ENCODE measurements at places on chromosomes 3 and 15.

DNA sequence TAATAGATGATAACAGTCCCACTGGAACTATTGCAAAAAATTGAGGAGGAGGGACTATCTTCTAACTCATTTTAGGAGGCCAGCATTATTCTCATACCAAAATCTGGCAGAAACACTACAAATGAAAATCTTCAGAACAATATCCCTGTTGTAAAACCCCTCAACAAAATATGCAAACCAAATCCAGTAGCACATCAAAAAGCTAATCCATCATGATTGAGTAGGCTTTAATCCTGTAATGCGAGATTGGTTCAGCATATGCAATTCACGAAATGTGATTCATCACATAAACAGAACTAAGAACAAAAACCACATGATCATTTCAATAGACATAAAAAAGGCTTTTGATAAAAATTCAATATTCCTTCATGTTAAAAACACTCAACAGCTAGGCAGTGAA lies 23.9 kb upstream of the PLSCR2 start:
- no peak for DNase-seq

DNA sequence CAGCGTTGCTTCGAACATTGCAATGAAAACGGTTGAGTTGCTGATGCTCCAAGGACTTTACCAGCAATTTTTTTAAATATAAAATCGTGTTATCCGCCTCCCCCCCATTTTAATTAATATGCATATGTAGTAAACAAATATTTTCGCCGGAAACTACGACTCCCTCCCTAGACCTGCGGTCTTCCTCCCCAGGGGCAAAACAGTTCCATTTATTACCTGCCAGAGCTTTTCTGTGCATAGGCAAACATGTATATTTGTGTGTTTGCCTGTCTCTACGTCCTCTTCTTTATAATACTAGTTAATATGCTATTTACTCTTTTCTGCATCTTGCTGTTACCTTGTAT lies 593 bp upstream of the RSL24D1 start:
- no peak for DNase-seq

DNA sequence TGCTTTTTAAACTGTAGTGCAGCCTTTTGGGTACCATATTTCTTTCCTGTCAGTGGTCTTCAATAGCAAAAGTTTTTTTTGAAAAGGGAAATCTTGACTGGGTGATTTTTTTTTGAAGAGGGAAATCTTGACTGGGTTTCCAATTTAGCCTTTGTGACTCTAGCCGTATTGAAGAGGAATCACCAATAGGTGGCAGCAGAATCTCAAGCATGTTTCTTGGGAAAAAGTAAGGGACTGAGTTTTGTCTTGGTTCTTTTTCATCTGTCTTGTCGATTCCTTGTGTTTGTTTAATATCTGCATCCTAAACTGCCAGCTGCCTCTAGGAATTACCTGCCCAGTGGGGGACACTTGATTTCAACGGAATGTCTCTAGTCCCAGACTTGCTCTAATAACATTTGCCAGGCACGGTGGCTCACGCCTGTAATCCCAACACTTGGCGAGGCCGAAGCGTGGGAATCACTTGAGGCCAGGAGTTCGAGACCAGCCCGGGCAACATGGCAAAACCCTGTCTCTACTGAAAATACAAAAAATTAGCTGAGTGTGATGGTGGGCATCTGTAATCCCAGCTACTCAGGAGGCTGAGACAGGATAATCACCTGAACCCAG lies 89.2 kb downstream of the RBPMS2 start:
- DNase-seq = peak; percentile 81

DNA sequence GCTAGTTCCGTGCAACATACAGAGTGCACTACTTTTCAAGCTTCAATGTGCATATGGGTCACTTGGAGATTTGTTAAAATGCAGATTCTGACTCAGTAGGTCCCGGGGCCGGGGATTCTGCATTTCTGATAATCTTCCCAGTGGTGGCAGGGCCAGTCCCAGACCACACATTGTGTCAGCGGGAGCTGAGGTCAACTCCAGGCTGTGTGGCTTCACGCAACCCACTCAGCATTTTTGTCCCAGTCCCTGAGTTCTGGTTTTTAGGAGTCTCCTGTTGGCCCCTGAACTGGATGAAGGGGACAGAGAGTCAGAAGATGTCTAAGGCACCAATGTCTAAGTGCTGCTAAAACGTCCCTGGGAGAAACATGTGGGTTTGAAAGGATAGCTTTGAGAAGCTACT lies 26.1 kb upstream of the CCDC174 start:
- no peak for DNase-seq

DNA sequence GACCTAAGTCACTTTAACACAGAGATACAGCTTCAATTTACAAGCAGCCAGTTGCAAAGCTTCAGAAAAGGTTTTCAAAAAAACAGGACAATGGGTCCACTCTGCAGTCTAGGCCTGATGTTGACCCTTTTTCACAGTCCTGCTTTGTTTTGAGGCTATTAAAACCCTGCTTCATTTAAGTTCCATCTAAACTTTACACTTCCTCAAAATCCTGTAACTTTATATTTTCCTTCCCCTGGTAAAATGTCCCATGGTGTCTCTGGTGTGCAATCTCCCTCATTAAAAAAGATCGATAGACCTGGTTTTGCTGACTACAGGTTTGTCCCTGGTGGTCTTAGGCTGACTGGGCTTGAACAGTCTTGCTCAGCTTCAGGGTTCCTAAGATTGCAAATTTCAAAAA lies 5.1 kb upstream of the RPL14 start:
- no peak for DNase-seq

- DNase-seq = no peak
These were observed 442.6 kb upstream of the PROK2 start for GRCh38 chr3:72227486-72228070.

GRCh38 chr3:184186184-184186901 lies at the start of gene ABCF3:
ABCF3 (plus strand) TSS chr3:184186199; CDS start chr3:184186208, 9 bp downstream.
- DNase-seq = peak; percentile 83

DNA sequence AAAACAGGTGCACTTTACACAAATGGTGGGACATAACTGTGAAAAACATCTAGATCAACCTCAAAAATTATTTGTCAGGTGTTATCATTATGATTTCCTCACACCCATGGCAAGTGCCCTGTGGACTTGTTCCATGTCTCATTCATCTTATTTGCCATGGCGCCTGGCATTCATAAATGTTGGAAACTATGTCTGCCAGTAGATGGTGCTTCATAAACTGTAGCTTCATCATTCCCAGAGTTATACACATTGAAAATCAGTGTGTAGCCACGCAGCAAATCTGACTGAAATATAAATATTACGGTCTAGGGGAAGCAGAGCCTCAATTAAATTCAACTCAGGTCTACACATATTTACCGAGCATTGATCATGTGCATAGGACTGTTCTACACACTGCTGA lies 90.7 kb downstream of the IMPG2 start:
- peak; percentile 8 for DNase-seq

DNA sequence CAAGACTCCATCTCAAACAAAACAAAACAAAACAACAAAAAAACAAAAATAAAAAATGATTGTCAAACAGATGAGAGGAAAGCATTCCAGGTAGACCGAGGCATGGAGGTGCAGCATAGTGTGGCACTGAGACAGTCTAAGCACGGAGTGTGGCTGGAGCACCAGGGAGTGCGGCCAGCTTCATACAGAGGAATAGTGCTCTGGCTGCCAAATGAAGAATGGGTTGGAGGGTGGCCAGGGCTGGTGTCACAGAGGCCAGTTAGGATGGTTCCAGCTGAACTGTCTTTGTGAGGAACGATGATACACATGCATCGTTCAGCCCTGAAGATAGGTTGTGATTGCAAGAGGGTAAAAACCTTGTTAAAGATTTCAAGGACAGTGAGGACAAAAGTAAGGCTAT lies 28.3 kb downstream of the MITF start:
- no peak for DNase-seq

GRCh38 chr3:177551431-177551836 lies 354.2 kb upstream of the TBL1XR1 start:
- DNase-seq = no peak

- DNase-seq = no peak
These were observed 162.6 kb downstream of the KLF13 start for GRCh38 chr15:31489281-31489680.

- DNase-seq = no peak
These were observed 32.6 kb downstream of the CCNB2 start for GRCh38 chr15:59137566-59137965.

DNA sequence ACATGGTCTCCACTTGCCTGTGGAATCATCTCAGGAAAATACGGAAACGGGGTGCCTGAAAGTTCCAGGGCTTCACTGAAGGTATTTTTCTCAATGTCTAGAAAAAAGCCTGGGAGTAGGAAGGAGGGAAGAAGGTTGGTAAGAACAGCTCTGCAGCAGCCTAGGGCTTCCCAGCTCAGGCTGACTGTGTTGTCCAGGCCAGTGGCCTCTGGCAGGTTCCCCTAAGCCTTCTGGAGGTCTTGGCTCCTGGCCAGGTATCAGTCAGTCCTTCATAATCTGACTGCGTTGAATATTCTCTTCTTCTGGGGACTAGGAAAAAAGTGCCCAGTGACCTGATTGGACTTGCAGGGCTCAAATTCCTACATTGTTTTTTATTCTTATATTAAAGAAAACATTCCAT lies 38.6 kb downstream of the SSR3 start:
- DNase-seq = no peak

DNA sequence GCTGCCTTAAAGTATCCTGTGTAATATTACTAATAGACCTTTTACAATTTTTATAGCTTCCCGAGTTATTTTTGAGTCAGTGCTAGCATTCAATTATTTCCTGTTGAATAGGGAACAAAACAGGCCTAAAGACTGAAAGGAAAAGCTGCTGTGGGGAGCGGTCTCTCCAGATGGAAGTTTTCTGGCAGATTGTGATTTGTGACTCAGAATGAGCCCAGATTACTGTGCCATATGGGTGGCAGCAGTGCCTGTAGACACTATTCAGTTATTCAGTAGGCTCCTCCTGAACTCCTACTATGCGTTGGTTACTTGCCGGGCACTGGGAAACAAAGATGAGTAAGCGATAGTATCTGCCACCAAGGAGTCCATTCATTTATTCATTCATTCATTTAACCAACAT lies 211.8 kb downstream of the CHST2 start:
- DNase-seq = no peak
